ENCODE measurements at places on chromosomes 7 and 10.

DNA sequence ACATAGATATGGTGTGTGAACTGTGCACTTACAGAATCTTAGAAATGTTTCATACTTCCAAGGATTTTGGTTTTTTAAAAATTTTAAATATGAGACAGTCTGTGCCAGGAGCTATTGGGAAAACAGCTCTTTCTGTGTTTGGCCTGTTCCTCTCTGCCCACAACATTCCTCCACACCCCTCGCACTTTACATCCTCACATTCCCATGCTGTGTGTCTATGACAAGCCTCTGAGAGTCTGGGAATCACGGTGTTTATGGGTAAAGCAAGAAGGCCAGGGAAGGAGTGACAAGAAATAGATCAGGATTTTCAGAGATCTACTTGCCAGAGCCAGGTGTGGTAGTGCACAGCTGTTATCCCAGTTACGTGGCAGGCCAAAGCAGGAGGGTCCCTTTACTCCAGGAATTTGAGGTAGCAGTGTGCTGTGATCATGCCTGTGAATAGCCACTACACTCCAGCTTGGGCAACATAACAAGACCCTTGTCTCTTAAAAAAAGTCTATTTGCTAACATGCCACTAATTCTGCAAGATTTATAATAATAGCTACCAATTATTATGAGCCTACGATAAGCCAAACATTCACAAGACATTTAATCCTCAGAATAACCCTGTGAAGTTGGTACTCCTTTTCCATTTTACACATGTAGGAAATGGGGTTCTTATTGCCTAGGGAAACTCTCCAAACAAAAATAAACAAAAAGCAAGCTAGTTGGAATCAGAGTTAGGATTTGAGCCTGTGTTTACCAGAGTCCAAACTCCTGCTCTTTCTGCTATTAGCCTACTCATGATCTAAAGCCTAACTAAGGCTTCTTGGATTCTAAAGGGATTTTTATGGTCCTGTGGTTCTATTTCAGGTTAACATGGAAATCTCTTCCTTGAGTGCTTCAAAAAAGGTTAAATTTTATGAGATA is 168.3 kb upstream of the SP8 start:
- no peak for DNase-seq

- DNase-seq: peak; percentile 35
Observed at GRCh38 chr10:79203014-79203644, 134.4 kb downstream of the ZMIZ1 start.

- DNase-seq: no peak
Observed at GRCh38 chr10:43683451-43684291, 35.0 kb upstream of the ZNF32 start.

DNA sequence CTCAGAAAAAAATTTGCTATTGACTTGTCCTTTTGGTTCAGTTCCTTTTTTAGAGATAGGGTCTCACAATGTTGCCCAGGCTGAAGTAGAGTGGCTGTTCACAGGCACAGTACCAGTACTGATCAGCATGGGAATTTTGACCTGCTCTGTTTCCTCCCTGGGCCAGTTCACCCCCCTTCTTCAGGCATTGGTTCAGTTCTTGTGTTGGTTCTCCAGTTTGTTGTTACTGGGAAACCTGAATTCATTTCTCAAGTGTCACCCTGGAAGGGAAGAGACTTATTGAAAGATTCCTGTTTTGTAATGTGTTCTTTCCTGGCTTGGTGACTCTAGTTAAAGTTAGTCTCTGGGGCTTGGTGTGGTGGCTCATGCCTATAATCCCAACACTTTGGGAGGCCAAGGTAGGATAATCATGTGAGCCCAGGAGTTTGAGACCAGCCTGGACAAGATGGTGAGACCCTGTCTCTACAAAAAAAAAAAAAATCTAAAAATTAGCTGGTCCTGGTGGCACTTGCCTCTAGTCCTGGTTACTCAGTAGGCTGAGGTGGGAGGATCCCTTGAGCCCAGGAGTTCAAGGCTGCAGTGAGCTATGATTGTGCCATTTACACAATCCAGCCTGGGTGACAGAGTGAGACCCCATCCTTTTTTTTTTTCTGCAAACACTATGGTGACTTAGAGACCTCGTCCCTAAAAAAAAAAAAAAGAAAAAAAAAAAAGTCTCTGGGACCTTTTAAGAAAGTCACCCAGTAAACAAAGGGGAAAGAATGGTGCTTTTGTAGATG is 52.7 kb downstream of the CNNM2 start:
- no peak for DNase-seq

- DNase-seq: no peak
Observed at GRCh38 chr7:21365866-21366624, 61.8 kb upstream of the SP4 start.

- DNase-seq: peak; percentile 70
Observed at GRCh38 chr7:47253650-47254080, 328.2 kb downstream of the TNS3 start.

- no peak for DNase-seq
Observed at GRCh38 chr10:78547397-78547796, 513.7 kb downstream of the RPS24 start.

DNA sequence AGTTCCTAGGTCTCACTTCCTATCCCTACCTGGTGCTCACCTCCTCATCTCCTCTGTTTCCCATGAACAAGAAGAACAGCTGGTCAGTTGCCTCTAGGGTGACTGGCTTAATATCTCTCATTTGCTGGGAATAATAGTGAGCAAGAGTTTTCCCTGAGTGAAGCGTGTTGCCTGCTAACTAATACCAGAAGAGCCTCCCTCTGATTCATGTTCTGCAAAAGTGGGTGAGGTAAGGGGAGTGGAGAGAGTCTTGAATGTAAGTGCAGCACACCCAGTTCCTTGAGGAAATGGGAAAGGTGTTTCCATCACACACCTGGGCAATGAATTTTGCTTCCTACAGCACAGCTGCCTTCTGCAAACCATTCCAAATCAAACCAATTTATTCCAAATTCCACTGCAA is 29.6 kb downstream of the FZD1 start:
- no peak for DNase-seq
